ENCODE measurements at places on chromosomes 11 and 22.

DNA sequence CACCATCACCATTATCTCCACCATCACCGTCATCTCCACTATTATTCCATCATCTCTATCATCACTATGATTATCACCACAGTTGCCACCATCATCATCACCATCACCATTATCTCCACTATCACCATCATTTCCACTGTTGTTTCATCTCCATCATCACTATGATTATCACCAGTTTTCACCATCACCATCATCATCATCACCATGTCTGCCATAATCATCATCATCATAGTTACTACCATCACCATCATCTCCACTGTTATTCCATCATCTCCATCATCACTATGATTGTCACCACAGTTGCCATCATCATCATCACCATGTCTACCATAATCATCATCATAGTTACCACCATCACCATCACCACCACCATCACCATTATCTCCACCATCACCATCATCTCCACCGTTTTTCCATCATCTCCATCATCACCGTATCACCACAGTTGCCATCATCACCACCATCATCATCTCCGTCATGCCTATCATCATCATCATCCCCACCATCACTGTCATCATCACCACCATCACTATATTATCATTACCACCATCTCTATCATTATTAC is 264.9 kb downstream of the BRD1 start:
- DNase-seq: no peak

DNA sequence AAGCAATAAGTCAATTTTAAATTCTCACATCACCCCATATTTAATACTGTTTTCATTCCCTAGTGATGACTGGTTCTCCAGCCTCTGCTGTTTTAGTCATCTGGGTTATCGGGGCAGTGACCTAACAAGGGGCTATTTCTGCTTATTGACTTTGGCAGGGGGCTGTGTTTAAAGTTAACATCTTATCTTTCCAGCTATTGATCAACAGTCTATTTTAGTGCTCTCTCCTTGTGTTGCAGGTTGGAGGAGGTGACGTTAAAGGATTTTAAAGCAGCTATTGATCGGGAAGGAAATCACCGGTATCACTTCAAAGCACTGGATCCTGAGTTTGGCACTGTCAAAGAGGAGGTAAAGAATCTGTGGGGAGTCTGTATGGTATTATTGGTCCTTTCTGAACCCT is 7.7 kb upstream of the DLAT start:
- no peak for DNase-seq

- no peak for DNase-seq
Observed at GRCh38 chr11:30914143-30914762, 328.1 kb upstream of the MPPED2 start.

DNA sequence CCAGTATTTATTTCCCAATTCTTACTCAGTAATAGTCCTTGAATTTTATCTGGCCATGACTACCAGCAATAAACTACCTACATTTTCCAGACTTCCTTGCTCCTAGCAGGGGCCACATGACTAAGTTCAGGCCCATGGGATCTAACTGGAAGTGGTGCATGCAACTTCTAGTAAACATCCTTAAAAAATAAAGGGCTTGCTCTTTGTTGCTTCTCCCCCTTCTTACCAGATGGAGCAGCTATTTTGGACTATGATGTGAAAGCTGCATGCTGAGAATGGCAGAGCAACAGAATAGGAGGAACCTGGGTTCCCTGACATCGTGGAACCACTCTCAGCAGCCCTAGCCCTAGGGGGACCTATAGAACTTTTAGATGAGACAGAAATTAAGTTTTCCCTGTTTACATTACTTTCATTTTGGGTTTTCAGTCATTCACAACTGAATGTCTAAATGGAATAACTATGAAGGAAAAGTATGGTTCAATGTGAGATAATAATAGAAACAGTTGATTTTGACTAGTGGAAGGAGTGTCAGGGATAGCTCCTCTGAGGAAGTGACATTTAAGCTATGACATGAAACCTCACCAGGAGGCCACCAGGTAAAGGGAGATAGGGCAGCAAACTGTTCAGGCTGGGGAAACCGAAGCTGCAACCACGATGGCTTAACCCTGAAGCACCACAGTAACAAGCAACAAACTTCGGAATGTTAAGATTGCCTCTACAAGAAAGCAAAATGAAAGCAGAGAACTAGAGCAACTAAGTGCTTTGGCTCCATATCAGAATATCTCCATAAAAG is 48.9 kb downstream of the PHF21A start:
- DNase-seq: no peak

DNA sequence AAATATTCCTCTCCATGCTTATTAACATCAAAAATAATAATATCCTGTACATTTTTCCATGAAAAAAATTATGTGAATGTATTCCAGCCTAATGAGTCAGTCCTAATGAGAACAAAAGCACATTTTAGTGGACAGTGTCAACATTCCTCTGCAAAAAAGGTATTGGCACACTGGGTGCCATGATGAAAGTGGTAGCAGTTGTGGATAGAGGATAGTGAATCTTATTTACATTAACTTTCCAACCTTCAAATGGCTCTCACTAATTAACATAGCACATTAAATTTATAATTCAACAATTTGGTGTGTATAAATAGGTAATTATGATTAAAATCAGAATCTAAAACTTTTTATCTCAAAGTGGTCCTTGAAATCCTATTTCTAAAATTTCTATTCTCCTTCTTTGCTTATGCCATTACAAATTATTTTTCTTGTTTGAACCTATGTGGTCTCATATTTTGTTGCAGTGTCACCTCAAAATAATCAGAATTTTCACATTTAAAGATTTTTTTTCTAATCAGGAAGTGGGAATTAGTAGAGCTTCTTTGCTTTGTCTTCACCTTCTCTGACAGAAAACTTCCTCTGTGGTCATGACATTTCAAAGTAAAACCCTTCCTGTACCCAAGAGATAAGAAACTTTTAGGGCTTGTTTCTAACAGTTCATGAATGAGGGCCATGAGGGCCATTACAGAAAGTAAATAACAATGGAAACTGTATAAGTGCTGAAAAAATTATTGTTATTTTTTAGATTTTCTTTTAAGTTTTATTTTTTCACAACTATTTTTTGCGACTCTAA is 18.7 kb downstream of the SOX6 start:
- DNase-seq: no peak

- DNase-seq: no peak
Observed at GRCh38 chr11:46718155-46719019, 626 bp upstream of the F2 start.

GRCh38 chr11:95700471-95700817 is 89.1 kb downstream of the FAM76B start:
- DNase-seq: no peak

DNA sequence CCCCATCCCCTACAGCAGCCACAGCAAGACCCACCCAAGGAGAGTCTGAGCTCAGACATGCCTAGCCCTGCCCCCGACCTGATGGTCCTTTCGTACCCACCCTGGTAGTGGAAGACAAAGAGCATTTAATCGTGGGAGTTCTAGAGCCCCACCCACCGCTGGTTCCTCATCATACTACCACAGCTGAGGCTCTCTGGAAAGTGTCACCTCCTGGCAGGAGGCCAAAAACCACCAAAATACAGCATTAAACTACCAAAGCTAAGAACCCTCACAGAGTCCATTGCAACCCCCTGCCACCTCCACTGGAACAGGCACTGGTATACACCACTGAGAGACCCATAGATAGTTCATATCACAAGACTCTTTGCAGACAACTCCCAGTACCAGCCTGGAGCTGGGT is 311.1 kb downstream of the TENM4 start:
- no peak for DNase-seq

- no peak for DNase-seq
Observed at GRCh38 chr11:119619665-119620064, 109.3 kb downstream of the NECTIN1 start.

GRCh38 chr11:126100716-126101115 is 38.0 kb upstream of the CDON start:
- no peak for DNase-seq

GRCh38 chr11:34167961-34168360 is 62.5 kb downstream of the NAT10 start:
- no peak for DNase-seq

DNA sequence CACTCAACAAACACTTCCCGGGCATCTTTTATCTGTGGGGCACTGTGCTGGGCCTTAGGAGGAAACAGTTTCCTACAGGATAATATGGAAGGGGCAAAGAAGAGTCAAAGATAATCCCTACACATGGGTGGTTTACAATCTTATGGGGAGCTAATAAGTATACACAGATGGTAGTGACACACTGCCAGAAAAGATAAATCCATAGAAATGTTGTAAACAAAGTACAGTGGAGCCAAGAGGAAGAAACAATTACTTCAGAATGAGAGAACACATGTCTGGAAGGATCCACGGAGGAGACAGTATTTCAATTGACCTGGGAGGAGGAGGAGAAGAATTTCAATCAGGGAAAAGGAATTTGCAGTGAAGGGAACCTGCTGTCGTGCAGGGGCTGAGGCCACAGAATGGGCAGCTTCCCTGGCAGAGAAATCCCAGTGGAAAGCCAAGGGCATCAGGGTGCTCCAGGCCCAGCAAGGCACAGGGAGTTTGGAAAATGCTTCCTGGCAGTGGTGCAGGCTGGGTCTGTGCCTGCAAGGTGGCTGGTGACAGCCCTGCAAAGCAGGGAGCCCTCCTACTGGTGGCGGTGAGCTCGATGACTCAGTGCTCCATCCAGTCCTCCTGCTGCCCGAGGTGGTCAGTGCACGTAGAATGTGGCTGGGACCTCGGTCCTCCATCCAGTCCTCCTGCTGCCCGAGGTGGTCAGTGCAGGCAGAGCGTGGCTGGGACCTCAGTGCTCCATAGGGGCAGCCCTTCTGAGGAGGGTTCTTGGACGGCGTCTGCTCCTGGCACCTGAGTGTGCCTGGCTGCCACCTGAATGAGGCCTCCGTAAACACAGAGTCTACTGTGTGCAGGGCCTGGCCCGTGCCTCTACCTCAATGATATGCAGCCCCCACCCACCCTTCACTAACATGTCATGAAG is 444.3 kb upstream of the B3GAT1 start:
- no peak for DNase-seq

GRCh38 chr11:121352251-121352891 is 59.8 kb downstream of the SC5D start:
- DNase-seq: no peak

- no peak for DNase-seq
Observed at GRCh38 chr11:102473543-102473942, 21.0 kb upstream of the TMEM123 start.

DNA sequence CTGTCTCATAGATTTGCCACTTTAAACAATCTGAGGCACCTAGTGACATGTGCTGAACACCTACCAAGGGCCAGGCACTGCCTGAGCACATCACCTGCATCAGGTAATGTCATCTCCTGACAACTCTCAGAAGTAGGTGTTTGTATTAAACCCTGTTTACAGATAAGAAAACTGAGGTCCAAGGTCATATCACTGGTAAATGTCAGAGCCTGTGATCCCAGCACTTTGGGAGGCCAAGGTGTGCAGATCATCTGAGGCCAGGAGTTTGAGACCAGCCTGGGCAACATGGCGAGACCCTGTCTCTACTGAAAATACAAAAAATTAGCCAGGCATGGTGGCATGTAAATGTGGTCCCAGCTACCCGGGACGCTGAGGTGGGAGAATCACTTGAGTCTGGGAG is 39.1 kb upstream of the ACCSL start:
- DNase-seq: no peak

DNA sequence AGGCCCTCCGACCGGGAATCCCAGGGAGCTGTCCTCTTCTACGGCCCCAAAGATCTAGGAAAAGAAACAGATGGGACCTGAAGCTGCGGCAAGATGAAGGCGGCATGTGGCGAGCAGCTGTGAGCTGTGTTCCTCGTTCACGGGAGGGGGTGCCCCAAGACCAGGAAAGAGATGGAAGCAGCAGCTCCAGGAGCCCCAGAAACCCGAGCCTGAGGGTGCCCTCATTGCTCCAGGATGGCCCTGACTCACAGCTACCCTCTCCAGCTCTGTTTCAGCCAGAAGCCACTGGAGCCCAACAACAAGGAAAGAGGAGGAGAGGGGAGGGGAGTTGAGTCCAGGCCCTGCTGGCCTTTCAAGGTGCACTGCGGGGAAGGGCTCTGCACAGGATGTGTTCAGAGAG is 23.7 kb upstream of the NAP1L4 start:
- DNase-seq: no peak

- no peak for DNase-seq
Observed at GRCh38 chr11:35276396-35277145, 137.6 kb downstream of the CD44 start.

- no peak for DNase-seq
Observed at GRCh38 chr11:2530131-2530854, 85.5 kb downstream of the KCNQ1 start.

GRCh38 chr11:125956391-125957134 is 10.7 kb downstream of the VSIG10L2 start:
- DNase-seq: no peak

DNA sequence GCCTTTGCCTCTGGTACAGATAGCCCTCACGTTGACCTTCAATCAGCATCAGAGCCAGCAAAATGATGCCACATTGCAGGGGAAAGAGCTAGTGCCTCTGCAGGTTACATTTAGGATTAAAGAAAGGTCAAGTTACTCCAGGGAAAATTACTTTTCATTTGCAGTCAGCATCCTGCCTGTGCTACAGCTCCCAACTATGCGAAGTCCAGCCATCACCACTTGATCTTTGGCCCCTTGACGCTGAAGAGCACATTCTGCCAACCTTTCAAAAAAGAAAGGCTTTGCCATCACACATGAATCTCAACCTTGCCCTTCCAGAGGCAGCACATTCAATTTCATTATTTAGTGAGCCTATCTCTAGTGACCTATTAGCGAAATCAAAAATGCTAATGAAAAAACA is 11.3 kb downstream of the FJX1 start:
- no peak for DNase-seq

DNA sequence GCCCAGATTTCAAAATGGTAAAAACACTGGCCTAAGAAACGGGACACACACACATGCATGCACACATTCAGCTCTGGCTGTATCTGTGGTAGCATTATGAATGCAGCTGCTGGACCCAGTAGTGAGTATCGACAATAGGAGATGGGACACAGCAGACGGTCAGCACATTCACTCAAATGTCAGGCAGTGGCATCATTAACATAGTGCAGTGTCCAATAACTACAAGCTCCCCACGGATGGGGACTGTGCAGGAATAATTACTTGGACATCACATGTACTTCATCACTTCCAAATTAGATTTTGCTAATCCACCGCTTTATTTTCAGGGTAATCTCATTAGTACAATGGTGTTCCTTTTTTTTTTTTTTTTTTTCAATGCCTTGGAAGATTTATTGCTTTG is 109.5 kb downstream of the FANCF start:
- no peak for DNase-seq

DNA sequence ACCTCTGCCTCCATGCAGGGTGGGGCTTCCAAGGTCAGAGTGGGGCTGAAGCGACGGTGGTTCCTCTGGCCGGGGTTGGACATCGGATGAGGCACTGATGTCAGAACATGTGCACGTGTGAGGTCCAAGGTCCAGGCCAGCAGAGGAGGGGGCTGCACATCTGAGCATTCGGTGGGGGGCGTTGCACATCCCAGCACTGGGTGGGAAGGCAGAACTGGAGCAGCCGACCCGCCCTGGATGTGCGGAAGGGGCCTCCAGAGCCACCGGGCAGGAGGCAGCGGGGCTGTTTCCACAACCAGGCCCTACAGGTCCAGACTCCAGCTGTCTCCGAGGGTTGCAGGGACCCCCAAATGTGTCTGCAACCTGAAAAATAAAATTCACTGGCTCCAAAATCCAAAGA is 271.0 kb downstream of the CTTN start:
- no peak for DNase-seq

- no peak for DNase-seq
Observed at GRCh38 chr22:30665786-30666185, 1.9 kb downstream of the DUSP18 start.
